ENCODE measurements at places on chromosomes 7 and 10. TPM values are rescaled to one million over a fixed set of nuclear protein-coding genes. Genes with fewer than 3 reads are reported as not detected.

- no peak overlapping the region for H3K4me3 ChIP-seq
- DNase-seq: no peak
- no peak overlapping the region for H3K27ac ChIP-seq
These were observed 222.4 kb downstream of the PTPRN2 start for GRCh38 chr7:158365267-158365666.

DNA sequence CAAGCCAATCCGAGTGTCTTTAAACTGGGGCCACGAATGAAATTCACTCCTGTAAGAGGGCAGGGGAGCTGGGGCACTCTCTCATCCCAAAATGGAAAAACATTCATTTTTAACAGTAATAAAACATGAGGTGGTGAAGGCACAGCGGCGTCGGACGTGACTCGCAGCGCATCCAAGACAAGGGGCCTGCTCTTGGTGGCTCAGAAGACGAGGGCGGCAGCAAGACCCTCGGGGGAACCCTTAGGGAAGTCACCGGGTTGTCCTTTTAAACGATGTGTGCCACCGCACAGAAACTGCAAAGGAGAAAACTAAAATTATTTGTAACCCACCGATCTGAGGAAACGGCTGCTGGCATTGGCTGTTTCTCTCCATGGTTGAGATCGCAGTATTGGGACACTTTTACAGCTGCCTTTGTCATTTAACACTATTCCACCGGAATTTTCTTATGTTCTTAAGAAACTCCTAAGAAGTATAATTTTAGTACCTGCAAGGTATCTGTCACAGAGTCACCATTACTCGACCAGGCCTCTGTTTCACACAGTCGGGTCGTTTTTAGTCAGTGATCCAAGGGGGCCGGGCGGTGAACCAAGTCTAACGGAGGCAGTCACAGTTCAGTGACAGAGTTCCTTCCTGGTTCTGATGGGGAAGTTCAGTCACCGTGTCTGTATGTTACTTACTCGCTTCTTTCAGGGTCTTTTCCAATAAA lies 159.3 kb downstream of the PTPRN2 start:
- H3K4me1 ChIP-seq: no peaks in the 10 kb centered on the region
- DNase-seq: peak; percentile 25
- H3K27ac ChIP-seq: no peak overlapping the region
- H3K27me3 ChIP-seq: no peaks in the 10 kb centered on the region
- H3K36me3 ChIP-seq: no peaks in the 10 kb centered on the region

Gene ELAPOR2
- total RNA-seq: 17.9 TPM

Gene IFIT5
- total RNA-seq: 19.0 TPM

Gene DENND2A
- total RNA-seq: 19.2 TPM

DNA sequence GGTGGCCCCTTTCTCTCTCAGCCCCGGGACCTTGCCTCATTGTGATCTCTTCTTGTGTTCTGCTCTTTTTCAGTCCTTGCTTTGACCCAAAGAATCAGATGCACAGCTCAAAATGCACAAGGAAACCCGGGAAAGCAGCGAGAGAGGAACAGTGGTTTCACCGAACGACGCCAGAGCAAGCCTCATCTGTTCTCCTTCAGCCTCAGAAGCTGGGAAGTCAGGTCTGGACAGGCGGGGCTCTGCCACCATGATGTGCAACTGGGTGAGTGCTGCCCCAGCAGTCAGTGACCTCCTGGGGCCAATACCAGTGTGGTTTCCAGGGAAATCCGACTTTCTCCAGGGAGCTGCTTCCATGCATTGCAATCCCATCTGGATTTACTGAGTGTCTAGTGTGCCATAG lies 133.4 kb downstream of the PRKCQ start:
- DNase-seq: no peak
- no peak overlapping the region for H3K27ac ChIP-seq
- H3K36me3 ChIP-seq: no peaks in the 10 kb centered on the region
- H3K4me3 ChIP-seq: no peak overlapping the region
- no peaks in the 10 kb centered on the region for H3K4me1 ChIP-seq

GRCh38 chr10:21496343-21497176 lies 28.9 kb downstream of the SKIDA1 start:
- peak overlapping the region; percentile 2 for H3K27ac ChIP-seq
- peak; percentile 85 for DNase-seq
- no peaks in the 10 kb centered on the region for H3K4me1 ChIP-seq
- no peaks in the 10 kb centered on the region for H3K27me3 ChIP-seq

Gene LRRTM3
- 0.93 TPM for total RNA-seq

Gene CREB5
- total RNA-seq: 57.1 TPM

GRCh38 chr10:92590623-92591549 lies 2.0 kb upstream of the KIF11 start:
- no peak overlapping the region for H3K4me3 ChIP-seq
- H3K27ac ChIP-seq: peak overlapping the region; percentile 83
- no peaks in the 10 kb centered on the region for H3K27me3 ChIP-seq
- no peaks in the 10 kb centered on the region for H3K36me3 ChIP-seq

- no peaks in the 10 kb centered on the region for H3K27me3 ChIP-seq
- H3K4me1 ChIP-seq: peaks cover 2% of the 10 kb centered on the region
- H3K27ac ChIP-seq: no peak overlapping the region
- H3K4me3 ChIP-seq: no peak overlapping the region
These were observed 4.2 kb upstream of the UPP1 start for GRCh38 chr7:48084727-48085432.

GRCh38 chr10:95860166-95860940 lies 47.4 kb upstream of the CC2D2B start:
- no peaks in the 10 kb centered on the region for H3K36me3 ChIP-seq
- no peaks in the 10 kb centered on the region for H3K4me1 ChIP-seq
- H3K4me3 ChIP-seq: no peak overlapping the region
- no peak overlapping the region for H3K27ac ChIP-seq
- no peaks in the 10 kb centered on the region for H3K27me3 ChIP-seq

GRCh38 chr7:26061678-26062603 lies 90.1 kb upstream of the NFE2L3 start:
- H3K36me3 ChIP-seq: no peaks in the 10 kb centered on the region
- no peak overlapping the region for H3K4me3 ChIP-seq
- DNase-seq: peak; percentile 53
- H3K27me3 ChIP-seq: peaks cover 4% of the 10 kb centered on the region
- H3K27ac ChIP-seq: no peak overlapping the region

Gene COL26A1
- not detected for total RNA-seq

DNA sequence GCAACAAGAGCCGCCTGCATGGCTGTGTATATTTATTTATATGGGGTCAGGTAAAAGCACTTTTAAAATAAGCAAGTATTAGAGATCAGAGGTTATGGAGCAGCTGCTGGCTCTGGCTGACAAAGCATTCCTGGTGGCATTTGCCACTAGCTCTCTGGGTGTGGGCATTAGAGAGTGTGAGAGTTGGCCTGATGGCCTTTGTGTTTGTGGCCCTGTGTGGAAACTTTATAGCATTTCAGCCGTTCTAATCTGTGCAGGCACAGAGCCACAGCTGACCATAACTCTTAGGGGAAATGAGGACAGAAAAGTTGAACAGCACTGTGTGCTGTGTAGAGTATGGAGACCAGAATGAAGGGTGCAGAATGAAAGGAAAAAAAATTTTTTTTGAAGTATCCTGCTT lies 118.9 kb downstream of the AUTS2 start:
- H3K4me1 ChIP-seq: no peaks in the 10 kb centered on the region
- no peak overlapping the region for H3K27ac ChIP-seq
- no peaks in the 10 kb centered on the region for H3K27me3 ChIP-seq
- DNase-seq: no peak
- no peak overlapping the region for H3K4me3 ChIP-seq
- H3K36me3 ChIP-seq: no peaks in the 10 kb centered on the region

GRCh38 chr7:154804449-154804848 lies 198.5 kb downstream of the PAXIP1 start:
- DNase-seq: no peak
- no peaks in the 10 kb centered on the region for H3K27me3 ChIP-seq
- H3K36me3 ChIP-seq: no peaks in the 10 kb centered on the region
- H3K4me3 ChIP-seq: no peak overlapping the region

Gene GRM3
- total RNA-seq: not detected

DNA sequence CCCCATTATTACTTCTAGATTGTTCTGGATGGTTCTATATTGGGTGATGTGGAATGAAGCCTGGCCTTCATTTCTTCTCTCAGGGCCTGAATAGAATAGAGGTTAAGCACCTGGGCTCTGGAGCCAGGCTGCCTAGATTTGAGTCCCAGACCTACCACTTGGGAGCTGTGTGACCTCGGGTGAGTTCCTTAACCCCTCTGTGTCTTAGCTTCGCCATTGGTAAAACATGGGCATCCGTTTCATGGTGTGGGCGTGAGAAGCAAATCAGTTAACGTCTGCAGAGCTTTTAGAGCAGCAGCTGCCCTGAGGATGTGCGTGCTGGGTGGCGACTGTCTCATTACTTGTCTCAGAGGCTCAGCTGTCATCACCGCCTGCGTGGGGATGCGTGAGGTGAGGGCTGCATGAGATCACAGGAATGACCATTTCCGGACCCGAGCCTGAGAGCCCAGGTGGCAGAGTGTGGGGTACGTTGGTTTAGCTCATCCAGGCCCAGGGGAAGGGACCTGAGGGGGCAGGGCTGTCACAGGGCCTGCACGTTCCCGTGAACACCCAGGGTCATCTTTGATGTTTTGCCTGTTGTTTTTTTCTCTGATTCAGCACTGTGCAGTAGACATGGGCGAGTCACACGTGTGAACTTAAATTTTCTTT lies 9.7 kb downstream of the AGAP3 start:
- DNase-seq: no peak
- H3K27me3 ChIP-seq: no peaks in the 10 kb centered on the region
- no peaks in the 10 kb centered on the region for H3K36me3 ChIP-seq
- no peak overlapping the region for H3K27ac ChIP-seq
- no peak overlapping the region for H3K4me3 ChIP-seq

DNA sequence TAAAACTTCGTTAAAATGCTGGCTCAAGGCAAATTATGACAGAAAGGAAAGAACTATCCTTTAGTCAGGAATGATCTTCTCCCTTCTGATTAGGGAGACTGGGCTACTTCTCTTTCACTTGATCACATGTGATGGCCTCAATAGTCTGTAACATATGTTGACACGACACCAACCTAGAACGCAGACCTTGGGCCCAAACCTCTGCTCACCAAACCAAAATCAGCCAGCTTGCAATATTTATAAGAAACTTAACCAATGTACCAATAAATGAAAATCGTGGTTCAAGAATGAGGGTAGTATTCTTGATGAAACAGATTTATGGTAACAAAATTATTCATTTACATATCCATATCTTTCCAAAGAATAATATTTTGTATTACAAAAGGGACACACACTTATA lies 361.6 kb downstream of the SORCS1 start:
- no peak for DNase-seq
- no peaks in the 10 kb centered on the region for H3K27me3 ChIP-seq
- H3K27ac ChIP-seq: no peak overlapping the region
- no peaks in the 10 kb centered on the region for H3K36me3 ChIP-seq
- no peaks in the 10 kb centered on the region for H3K4me1 ChIP-seq
- no peak overlapping the region for H3K4me3 ChIP-seq

Gene MRLN
- total RNA-seq: not detected

Gene C10orf67
- total RNA-seq: not detected
